ENCODE measurements at places on chromosomes 2 and 18.

GRCh38 chr2:142030735-142031134, 100.1 kb downstream of the LRP1B start:
- DNase-seq: no peak

DNA sequence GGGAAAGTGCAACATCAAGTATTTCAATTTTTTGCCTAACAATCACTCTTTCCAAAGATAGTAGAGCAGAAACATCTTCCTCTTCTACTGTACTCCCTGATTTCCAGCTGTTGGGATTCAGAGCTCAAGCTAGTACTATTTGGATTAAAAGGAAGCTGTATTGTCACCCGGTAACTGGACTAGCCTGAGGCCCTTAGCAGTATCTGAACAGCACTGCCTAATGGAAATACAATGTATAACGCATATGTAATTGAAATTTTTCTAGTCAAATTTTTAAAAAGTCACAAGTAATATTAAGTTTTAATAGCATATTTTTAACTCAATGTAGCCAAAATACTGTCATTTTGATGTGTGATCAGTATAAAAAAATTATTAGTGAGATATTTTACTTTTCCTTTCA, 86.2 kb downstream of the COX7A2L start:
- no peak for DNase-seq

DNA sequence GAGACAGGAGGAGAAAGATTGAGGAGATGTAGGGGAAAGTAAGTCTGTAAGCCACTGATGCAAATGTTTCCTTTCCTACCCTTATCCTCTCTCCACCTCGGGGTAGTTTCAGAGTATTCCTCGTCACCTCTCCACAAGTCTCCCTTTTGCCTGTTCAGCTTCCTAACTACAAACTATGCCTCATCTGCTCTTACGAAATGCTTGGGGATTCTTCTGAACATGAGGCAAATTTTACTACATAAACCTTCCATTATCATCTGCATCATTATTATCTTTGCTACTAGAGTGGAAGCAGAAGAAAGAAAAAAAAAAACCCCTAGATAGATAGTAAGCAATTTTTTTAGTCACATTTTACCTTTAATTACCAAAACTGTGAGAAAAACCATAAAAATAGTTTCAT, 43.1 kb upstream of the CWC22 start:
- no peak for DNase-seq

GRCh38 chr2:130181325-130181879, at the start of gene SMPD4:
TSS of gene SMPD4 (minus strand) at chr2:130181602. CDS start at chr2:130176592, 5,010 bp downstream.
- peak; percentile 44 for DNase-seq

- DNase-seq: no peak
Measured at GRCh38 chr18:24651434-24651833, 191.0 kb downstream of the HRH4 start.

DNA sequence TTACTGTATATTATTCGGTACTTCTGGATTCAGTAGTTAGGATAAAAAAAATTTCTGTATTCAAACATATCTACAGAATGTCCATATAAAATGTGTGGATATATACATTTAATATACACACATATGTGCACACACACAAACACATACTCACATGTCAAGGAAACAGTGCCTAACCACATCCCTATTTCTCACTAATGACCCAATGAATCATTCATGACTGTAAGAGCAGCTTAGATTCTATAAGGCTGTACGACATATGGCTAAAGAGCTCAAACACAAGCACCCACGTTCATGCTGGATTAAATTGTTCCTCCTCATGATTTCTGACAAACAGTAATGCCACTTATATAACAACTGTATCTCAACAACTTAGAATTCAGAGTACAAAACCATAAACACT, 457.3 kb downstream of the ADCYAP1 start:
- no peak for DNase-seq

DNA sequence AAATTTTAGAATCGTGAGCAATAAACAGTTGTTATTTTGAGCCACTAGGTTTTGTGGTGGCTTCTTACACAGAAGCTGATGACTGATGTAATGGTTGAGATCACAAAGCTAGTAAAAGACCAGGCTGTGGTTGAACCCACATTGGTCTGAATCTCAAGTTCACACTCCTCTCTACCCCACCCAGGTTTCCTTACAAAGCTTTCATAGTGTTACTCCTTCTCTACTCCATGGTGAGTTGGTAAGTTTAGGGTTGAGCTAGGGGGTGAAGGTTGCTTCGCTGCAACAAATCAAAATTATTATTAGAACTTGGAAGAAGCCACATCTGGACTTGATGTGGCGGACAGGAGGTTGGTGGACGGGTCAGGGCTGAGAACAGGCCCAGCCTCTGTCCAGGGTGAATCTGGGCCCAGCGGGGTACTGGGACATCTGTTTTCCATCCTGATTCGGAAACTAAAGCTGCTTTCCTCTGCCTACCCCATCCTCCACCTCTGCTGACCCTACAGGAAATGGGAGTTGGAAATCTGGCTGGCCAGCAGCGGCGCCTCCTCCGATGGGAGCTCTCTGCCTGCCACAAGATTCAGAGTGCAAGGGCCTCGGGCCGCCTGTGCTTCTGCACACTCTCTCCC, 86.3 kb downstream of the ZFP36L2 start:
- DNase-seq: no peak

DNA sequence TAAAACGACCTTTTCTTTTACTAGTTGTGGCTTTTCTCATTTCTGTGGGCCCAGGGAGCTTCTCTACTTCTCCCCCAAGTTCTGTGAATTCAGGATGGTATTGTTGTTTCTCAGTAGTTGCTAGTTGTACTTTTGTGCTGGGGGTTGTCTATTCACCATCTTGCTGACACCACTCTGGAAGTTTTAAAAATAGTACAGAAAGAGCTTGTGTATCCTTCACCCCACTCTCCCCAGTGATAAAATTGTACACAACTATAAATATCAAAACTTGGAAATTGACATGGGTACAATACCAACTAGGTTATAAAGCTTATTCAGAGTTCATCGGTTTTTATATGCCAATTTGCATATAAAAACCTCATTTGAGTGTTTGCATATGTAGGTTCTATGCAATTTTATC, 45.3 kb upstream of the REEP1 start:
- DNase-seq: no peak

DNA sequence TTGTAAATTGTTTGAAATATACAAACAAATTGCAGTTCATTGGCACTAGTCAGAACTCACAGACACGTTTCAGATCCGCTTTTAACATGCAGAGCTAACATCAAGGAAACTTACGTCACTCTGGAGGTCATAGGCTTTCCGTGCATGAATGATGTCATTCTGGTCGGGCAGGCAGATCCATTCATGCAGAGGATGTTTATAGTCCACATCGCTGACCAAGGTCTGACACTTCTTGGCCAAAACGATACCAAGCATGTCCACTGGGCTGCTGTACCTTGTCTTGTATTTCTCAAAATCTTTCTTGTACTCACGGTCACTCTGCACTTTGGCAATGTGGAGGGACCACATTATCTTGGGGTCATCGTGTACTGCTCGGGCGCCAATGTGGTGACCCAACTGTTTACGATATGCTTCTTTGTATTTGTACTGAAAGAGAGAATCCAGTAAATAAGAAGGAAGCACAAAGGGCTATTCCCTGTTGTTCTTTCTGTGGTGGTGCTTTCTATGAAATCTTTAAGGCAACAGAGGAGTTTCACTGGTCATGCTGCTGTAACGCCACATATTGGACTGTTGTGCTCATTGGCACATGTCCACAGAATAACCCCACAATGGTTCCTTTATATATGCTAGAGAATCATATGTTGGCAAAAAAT, 114.8 kb downstream of the NEB start:
- no peak for DNase-seq

DNA sequence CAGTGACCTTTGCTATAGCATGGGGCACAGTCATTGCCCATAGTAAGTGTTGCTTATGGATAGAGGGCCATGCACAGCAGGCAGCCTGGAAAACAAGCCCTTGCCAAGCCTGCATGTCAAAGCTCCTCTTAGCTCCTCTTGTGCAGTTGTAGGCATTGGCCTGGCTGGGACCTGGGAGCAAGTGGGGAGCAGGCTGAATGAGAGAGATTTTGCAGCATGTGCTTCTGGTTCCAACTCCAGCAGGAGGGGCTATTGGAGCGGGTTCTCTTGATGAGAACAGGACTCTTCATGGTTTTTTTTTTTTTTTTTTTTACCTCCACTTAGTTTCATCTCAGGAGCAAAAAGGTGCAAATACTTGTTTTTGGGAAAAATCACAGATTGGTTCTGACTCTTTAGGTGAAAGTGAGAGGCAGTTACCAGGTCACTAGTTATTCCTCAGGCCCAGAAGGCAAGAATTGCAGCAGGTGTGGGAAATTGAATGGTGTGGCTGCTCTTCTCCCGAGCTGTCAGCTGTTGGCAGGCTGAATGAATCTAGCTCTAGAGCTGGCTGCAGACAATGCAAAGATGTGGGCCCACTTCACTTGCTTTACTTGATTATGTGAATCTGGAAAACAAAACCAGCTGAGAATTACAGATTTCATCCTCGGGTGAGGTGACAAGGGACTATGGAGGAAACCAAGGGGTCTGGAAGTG, 95.9 kb downstream of the MAP4K4 start:
- DNase-seq: no peak

- no peak for DNase-seq
Measured at GRCh38 chr2:10557506-10558265, 109.6 kb upstream of the ODC1 start.

- DNase-seq: no peak
Measured at GRCh38 chr2:44120428-44120827, 48.2 kb upstream of the PPM1B start.

DNA sequence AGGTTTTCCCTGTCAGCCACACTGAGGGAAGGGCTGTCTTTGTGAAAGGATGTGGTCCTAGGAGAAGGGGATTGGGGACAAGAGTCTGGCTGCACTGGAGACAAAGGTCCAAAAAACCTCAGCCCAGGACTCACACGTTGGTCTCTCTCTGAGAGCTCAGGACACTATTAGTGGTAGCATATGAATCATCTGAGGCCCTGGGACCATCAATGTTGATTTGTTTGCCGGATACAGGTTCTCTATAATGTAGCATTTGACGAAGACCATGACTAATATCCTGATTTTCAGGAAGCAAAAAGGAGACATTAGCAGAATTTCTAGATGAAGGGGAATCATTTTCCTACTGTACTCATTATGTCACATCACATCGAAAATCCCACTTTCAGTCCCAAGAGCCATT, 22.2 kb upstream of the DNAH6 start:
- no peak for DNase-seq

DNA sequence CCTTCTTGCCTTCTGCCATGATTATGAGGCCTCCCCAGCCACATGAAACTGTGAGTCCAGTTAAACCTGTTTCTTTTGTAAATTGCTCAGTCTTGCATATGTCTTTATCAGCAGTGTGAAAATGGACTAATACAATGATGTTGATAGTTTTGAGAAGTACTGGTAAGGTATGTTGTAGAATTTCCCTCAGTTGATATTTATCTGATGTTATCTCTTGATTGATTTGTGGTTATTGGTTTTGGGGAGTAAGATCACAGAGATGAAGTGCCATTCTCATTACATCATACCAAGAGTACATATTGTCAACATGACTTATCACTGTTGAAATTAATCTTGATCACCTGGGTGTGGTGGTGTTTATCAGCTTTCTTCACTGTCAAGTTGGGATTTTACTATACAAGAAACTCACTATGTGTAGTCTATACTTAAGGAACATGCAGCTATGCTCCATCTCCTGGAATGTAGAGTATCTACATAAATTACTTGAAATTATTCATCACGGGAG, 5.1 kb upstream of the SPAG16 start:
- no peak for DNase-seq

DNA sequence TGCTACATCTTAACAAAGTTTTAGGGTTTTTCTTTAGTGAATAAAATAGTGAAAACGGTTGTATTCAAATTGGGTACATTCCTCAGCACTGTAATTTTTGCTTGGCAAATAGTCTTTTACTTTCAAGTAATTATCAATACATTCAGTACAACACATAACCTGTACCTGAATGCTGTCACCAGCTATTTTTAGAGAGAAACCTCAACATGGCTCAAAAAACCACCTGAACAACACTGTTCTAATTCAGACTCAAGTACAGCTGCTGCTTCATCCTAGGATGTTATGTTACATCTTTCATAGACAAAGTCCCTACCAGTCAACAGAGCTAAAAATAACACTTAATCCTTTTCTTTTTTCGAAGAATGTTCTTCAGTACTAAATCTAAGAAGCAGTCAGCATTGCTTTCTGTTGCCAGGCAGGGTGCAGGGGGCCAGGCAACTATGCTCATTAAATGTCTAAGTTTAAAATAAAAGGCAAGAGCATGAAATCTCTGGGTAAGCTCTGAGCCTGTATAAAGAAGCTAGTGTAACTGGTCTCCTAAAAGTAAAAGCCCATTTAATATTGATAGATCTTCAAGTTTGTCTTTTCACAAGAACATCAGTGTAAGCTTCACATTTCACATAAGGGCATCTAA, 20.5 kb downstream of the PDIA6 start:
- no peak for DNase-seq

- no peak for DNase-seq
Measured at GRCh38 chr2:238916875-238917590, 69.1 kb downstream of the TWIST2 start.

DNA sequence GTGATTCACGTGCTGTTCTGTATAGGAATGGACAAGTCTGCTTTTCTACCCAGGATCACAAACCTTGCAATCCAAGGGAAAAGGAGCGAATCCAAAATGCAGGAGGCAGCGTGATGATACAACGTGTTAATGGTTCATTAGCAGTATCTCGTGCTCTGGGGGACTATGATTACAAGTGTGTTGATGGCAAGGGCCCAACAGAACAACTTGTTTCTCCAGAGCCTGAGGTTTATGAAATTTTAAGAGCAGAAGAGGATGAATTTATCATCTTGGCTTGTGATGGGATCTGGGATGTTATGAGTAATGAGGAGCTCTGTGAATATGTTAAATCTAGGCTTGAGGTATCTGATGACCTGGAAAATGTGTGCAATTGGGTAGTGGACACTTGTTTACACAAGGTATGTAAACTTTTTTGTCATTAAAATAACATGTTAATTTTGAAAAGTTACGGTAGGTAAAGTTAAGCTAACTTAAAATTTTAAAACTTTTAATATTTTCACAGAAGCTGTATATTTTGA, 33.0 kb downstream of the PPM1B start:
- no peak for DNase-seq

DNA sequence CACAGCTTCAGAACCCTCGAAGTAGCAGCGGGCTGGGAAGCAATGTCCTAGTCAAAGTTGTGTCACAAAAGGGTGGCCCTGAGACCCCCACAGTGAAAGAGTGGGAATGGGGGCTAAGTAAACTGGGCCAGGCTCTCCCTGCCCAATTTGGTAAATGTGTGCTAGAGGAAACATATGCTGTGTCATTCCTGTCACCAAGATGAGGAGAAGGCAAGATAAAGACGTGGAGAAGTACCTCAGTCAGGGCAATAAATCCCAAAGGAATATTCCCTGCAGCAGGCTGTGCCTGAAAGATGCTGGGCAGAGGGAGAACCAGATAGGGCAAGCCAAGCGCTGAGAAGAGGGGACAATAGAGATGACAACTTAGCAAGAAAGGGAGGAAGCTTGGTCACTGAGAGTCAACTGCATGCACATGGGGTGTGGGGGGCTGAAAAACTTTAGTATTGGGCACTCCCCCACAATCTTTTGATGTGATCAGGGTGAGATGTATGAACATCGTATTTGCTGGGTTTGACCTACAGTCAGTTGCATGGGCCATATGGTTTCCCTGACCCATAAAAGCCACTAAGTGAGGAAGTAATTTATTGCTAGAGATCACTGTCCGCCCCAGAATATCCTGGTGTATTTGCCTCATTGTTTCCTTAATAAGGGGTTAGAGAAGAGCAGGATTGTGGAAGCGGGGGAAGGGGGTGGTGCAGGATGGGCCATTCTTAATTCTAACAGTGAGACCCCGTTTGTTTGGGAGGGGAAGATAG, 49.9 kb upstream of the CXCR4 start:
- DNase-seq: no peak

GRCh38 chr18:6614952-6615351, 114.6 kb upstream of the ARHGAP28 start:
- no peak for DNase-seq
